Activated naive CD8-positive, alpha-beta T cell treated with anti-CD3 and anti-CD28 coated beads, Interleukin-2, amount 50 U/mL, for 24 hours (primary cell): ENCODE measurements at places on chromosomes 4 and X.

DNA sequence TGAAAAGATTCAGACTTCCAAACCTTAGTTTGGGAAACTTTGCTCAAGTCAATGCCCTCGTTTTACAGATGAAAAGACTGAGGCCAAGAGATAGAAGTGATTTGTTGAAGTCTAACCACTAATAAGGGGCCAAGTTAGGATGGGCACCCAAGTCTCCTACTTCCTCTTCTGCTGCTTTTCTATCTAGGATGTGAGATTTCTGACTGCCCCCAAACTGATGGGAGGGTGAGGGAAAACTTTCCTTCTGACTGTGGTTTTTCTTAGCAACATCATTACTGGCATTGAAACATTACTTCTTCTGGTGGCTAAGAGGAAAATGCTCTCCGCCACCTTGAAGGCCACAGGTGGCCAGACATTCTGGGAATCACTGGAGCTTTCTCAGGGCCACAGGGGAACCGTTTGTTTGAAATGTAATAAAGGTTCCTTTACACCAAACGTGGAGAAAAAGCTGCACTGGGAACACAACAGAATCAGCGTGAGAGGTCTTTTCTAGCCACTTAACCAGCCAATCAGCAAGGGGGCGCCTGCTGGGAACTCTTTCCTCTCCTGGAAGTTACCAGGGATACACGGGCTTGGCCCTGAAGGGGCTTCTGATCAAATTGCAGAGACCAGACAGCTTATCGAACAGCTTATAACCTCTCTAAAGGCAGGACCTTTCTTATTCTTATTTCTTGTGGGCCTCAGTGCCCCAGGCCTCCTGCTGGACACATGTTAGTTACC is 115.9 kb upstream of the TEX13D start:
- no peak for DNase-seq

DNA sequence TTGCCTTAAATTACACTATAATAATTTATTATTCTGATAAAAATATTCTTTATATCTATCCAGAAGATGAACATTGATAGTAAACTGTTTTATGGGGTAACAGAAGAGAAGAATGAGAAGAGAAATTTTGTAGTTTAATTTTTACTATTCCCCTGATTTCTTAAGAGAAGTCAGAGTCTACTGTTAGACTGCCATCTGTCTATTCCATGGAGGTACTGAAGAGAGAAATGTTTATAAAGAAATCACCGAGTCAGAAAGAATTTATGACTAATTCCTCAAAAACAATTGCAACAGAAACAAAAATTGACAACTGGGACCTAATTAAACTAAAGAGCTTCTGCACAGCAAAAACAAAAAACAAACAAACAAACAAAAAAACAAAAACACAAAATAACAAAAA is 149.9 kb downstream of the FGF16 start:
- DNase-seq, result no peak

GRCh38 chr4:6845027-6845426 is 62.5 kb downstream of the KIAA0232 start:
- DNase-seq, result no peak

DNA sequence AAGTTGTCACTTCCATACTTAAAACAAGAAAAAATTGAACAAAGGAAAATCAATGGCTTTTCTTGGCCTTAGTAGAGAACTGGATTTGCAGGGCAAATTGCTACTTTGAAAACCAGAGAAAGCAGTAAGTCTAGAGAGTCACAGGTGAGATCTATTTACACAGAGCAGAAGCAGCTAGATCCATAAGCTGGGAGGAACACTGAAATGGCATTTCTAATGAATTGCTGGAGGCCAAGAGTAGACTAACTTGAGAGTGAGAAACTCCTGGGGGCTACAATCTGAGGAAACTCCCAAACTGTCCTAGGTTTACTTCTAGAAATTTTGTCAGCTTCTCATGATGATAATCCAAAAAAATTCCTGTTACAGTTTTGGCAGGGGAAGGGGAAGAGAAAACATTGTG is 133.3 kb downstream of the SPCS3 start:
- DNase-seq, result no peak

DNA sequence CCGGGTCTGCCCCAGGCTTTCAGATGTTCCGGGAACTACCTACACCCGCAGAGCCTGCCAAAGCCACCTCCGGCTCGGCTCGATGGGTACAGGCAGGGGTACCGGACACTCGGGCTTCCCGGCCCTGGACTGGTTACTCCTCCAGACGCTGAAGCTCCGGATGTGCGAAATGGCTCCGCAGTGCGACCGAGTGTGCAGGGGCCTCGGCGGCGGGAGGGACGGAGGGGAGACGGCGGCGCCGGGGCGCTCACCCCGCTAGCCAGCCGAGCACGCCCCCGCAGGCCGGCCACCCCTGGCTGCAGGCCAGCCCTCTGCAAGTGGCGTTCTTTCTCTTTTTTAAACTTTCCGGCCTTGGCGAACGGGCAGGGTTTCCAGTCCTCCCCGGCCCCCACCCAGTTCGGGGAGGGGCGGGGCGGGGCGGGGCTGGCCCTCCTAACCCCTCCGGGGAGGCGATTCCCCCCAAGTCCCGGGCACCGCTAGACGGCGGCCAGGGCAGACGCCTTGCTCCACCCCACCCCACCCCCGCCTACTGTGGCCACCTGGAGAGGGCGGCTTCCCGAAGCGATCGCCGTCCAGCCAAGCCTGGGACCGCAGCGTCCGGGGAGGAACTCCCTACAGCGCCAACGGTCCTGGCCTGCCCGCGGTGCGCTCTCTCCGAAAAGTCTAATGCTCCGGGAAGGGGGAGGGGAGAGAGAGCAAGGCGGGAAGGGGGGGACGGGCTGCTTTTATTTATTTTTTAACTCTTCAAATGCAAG is 7.5 kb downstream of the BCOR start:
- no peak for DNase-seq
